Activated CD4-positive, alpha-beta T cell treated with anti-CD3 and anti-CD28 coated beads for 24 hours (primary cell): ENCODE measurements at places on chromosomes 3 and 15.

DNA sequence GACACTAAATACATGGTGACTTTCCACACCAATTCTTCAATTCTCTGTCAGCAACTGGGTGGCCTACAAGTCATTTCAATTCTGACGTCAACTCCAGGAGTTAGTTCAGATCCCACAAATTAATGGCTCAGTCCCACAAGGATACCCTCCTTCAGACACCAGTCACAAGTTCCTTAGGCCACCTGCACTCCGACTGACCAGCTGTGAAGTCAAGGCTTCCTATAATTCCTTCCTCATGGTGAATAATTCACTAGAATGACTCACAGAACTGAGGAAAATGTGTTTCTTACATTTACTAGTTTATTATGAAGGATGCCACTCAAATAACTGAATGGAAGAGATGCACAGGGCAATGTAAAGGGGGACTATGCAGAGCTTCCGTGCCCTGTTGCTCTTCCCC, 6.3 kb upstream of the PIAS1 start:
- DNase-seq = no peak

DNA sequence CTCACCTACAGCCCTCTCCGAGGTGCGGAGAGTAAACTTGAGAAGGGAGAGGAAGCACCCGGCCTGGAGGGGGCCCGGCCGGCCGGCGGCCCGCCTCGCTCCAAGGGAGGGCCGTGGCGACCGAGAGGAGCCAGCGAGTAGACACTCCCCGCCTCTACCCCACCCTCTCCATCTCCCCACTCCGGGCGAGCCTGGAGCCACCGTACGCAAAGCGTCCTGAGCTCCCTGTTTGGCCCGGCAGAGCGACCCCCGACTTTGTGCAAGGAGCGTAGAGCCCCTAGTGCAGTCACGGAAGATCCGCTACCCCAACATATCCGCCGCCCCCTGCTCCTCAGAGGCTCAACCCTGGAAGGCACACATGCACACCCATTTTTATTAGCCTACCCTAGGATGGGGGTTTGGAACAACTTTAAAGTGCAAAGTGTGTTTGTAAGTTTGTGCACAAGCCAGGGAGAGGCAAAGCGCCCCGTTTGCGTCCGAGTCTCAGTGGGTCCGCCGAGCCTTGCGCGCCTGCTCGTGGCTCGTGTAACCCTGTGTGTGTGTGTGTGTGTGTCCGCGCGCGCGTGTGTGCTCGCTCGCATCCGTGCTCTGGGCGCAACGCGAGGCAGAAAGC, 508 bp upstream of the SMAD6 start:
- DNase-seq = peak; percentile 10

DNA sequence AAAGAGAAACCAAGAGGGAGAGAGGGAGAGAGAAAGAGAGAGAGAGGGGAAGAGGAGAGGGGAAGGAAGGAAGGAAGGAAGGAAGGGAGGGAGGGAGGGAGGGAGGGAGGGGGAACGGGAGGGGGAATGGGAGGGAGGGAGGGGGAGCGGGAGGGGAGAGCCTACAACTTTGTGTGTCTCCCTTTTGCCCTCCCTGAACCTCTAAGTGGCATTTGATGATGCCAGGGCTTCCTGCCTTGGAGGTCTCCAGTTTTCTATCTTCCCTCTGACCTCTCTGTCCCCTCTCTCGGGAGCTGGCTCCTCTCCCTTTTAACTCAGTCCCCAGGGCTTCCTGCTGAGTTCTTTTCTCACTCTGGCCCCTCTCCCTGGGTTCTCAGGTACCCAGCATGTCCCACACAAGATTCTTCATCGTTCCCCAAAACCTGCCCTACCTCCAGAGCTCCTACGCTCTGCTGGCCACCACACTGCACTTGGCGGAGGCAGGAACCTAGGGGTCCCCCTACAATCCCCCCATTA, 12.5 kb upstream of the FAM174B start:
- no peak for DNase-seq

GRCh38 chr3:189148081-189148507, 23.7 kb upstream of the TPRG1 start:
- peak; percentile 51 for DNase-seq

DNA sequence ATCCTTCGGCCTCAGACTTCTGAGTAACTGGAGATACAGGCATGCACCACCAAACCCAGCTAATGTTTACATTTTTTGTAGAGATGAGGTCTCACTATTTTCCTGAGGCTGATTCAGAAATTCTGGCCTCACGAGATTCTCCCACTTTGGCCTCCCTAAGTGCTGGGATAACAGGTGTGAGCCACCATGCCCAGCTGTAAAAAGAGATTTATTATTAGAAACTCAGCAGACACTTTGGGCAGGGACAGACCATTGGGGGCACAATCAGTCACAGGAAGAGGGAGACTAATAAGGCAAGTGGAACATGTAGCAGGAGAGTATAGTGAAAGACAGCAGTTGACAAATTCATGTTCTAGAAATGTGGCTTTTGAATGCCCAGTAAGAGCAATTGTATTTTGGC, 249.2 kb downstream of the CBLB start:
- DNase-seq = no peak

GRCh38 chr15:57540736-57541135, 51.0 kb upstream of the MYZAP start:
- no peak for DNase-seq

GRCh38 chr3:58570851-58571250, 6.3 kb downstream of the FAM107A start:
- no peak for DNase-seq

DNA sequence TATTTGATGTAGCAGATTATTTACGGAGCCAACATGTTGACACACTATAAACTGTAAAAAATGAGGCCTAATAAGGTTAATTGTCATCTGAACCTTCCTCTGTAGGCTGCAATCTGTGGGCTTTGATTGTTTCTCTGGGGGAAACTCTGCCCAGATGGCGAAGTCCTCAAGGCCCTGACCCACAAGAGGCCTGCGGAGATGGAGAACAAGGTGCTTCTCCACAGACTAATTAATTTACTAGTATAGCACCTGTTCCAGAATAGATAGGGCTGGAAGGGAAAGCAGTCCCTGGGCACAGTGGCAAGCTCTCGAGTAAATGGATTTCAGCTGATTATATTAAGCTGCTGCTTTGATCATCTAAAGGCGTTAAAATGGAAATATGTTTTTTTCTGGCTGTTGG, 338.8 kb upstream of the DNAJC19 start:
- no peak for DNase-seq

GRCh38 chr3:149390772-149391212, 13.3 kb upstream of the TM4SF1 start:
- no peak for DNase-seq

DNA sequence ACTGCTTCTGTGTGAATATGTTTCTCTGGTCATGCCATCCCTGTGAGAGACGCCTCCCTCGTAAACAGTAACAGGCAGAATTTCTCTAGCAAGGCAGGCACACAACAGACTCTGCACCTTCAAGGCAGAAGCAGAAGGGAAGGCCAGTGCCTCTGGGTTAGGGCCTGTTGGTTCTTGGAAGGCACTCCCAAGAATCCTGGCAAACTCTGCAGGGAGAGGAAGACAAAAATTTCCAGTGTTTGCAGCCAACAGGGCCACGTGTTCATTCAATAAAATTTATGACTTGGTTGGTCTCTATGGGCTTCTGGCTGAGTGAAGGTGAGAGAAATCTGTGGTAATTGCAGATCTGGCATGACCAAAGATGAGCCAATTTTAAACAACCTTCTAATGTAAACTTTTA, 39.3 kb downstream of the NFKBIZ start:
- DNase-seq = no peak

DNA sequence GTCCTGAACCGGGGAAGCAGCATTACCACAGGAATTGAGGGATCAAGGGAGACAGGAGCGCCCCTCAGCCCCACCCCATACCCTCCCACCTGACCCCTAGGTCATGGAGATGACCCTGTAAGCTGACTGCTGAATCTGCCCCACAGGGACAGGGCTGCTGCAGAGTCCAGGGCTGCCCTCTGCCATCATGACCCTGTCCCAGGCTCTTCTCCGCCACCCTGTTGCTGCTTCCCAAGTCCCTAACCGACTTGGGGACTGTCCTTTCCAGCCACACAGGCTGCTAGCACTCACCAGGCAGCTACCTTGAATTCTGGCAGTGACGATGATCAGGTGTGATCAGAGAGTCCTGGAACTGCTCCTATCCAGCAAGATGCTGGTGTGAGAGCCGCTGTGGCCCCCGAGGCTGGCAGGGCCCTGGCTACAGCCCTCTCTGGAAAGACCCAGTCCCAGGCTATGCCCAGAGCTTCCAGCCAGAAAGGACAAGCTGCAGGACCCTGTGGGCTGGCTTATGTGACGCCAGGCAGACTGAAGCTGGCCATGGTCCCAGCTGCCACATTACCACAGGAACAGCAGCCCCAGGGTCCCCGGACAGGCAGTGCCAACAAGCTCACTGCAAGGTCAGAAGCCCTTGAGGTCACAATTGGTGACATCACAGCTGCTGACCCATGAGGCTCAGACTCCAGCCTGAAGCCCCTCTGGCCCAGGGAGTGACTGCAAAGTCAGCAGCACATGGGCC, at the start of gene C3orf22:
Gene C3orf22 (minus strand): TSS at position 597 of the 736 bp plus-strand sequence. CDS start 5,542 bp downstream, outside the sequence.
- no peak for DNase-seq

- no peak for DNase-seq
Measured at GRCh38 chr15:67766968-67767367, 58.3 kb upstream of the SKOR1 start.

DNA sequence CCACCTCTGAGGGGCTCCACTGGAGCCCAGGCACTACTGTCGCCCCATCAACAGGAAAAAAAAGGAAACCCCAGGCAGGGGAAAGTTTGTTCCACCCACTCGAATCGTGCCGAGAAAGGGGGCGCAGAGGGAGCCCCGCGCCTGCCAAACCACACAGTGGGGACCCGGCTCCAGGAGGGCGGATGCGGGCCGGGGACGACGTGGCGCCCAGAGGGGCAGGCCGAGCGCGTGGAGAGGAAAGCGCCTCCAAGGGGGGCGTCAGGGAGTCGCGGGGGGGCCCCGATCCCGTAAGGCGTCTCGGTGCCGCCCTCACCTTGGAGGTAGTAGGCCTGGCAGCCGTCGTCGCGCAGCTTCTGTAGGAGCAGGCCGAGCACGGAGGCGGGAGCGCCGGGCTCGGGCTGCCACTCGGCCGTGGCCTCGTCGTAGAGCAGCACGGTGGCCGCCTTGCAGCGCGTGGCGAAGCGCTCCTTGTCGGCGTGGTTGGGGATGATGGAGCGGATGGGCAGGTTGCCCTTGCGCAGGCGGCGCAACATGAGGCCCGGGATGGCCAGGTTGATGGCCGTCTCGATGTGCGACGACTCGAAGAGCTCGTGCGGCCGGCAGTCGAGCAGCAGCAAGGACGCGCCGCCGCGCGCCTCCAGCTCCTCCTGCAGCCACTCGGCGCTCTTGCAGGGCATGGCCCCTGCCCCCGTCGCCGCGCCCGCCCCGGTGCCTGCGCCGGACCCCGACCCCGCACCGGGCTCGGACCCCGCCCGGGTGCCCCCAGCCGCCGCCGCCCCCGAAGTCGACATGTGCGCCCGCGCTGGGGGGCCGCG, 627 bp downstream of the DUSP7 start:
- peak; percentile 18 for DNase-seq

DNA sequence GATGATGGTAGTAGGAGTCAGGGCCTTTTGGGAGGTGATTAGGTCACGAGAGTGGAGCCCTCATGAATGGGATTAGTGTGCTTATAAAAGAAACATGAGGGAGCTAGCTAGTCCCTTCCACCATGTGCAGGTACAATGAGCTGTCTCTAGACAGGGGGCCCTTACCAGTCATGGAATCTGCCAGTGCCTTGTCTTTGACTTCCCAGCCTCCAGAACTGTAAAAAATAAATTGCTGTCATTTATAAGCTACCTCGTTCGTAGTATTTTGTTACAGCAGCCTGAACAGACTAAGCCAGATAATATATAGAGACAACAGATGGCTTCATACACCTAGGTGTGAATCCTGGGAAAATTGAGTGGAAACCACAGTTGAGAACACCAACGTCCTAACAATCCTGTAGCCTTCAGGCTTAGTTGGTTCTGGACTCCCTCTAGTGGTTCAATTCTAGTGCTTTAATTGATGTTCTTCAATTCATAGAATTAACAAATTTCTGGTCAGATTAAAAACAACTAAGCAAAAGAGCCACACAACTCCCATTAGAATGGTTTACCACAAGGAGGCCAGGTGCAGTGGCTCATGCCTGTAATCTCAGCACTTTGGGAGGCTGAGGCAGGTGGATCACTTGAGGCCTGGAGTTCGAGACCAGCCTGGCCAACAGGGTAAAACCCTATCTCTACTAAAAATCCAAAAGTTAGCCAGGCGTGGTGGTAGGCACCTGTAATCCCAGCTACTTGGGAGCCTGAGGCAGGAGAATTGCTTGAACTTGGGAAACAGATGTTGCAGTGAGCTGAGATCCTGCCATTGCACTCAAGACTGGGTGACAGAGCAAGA, 21.3 kb upstream of the GATM start:
- DNase-seq = no peak

GRCh38 chr3:188631291-188632010, 477.5 kb downstream of the LPP start:
- no peak for DNase-seq

GRCh38 chr15:81338170-81339007, 14.4 kb upstream of the STARD5 start:
- no peak for DNase-seq

DNA sequence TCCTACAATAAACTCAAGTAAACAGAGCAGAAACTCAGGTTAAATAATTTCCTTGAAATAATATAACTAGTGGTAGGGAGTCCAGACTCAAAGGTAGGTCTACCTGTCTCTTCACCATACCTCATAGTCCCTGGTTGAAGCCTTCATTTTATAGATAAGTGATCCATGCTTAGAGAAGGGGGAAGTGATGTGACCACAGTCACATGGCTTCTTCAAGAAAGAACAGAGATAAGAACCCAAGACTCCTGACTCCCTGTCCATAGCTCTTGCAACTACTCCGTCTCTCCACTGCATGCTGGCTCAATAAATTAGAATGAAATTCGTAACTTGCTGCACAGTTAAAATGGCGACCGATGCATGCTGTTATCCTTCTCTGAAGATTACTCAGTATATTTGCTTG, 11.0 kb upstream of the C15orf61 start:
- DNase-seq = no peak

- no peak for DNase-seq
Measured at GRCh38 chr15:70320482-70320881, 222.8 kb upstream of the TLE3 start.

- no peak for DNase-seq
Measured at GRCh38 chr3:110974902-110975301, 96.7 kb upstream of the NECTIN3 start.

DNA sequence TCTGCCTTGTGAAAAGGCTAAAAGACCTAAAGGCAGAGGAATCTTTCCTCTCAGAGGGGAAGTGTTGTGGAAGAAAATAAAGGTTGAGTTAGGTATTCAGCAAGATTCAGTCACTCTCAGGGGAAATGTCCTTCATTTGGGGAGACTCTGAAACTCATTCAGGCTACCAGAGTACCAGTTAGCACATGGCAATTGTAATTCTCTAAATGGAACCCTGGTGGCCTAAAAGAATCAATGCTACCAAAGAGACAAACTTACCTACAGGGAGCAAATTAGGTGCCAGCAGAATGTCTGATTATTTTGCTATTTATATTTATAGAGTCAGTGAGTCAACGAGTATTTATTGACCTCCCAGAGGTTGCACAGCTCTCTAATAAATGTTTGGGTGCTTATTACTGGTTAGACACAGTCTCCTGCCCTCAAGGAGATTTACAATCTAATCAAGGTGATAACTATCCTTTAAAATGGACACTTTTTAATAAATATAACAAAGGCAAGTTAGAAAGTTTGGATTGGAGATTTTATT, 33.9 kb upstream of the CDIN1 start:
- no peak for DNase-seq
